ENCODE measurements at places on chromosomes 3 and 15.

DNA sequence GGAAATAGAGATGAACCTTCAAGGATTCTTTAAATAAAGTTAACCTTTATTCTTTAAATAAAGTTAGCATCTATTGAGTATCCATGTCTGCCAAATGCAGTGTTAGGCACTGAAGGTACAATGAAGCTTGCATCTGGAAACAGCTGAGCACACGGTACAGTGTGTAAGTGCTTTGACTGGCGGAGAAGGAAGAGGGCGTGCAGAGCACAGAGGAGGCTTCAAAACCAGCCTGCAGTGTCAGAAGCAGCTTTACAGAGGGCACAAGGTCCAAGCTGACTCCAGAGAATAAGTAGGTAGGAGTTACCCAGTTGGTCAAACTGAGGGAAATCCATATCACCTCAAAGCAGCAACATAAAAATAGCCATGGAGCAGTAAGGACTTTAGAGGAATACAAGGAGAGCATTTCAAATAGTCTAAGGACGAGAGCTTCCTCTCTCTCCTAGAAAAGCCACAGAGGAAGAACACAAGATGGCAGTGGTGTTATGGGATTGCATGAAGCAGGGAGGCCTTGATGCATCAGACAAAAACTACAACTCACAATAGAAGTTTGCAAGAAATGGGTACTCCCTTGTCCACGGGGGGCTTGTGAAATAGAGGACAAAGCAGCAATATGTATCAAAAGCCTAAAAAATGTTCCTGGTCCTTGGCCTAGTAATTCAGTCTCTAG, 60.3 kb upstream of the PPP2R3A start:
- DNase-seq = no peak

- no peak for DNase-seq
These were observed 383.4 kb downstream of the PTPRG start for GRCh38 chr3:61944726-61945125.

- DNase-seq = no peak
These were observed 60.6 kb downstream of the CYP11A1 start for GRCh38 chr15:74306781-74307217.

DNA sequence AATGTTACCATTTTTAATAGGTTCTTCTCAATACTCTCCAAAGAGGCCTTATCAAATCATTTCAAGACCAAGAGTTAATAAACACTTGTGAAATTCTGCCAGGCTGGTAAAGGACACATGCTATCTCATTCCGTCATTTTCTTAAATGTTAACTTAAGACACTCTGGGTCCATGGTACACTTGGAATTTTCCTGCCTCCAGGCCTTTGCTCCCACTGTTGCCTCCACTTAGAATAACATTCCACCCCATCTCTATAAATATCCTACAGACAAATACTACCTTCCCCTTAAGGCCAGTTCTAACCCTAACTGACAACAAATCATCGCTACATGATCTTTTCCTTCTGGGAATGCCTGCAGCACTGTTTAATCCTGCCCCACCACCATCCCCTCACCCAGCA, 24.1 kb downstream of the MAGI1 start:
- DNase-seq = no peak

DNA sequence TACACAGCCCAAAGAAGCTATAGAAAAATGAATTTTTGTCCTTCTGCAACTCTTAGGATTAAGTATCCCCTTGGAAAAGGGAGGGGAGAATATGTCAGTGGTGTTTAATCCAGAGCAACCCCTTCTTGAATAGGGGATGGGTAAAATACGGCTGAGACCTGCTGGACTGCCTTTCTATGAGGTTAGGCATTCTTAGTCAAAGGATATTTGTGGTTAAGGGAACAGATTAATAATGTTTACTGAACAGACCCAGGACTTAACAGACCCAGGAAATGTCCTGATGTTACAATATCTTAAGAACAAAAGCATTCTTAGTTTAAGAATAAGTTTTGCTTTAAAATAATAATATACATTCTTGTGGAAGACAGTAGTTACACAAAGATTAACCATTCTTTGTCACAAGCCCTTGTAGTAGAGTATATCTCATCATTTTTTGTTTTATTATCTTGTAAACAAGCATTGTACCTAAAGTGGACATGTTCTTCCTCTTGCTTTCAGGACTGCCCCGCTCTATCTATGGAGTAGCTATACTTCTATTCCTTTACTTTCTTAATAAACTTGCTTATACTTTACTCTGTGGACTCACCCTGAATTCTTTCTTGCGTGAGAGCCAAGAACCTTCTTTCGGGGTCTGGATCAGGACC, 43.8 kb upstream of the B3GALNT1 start:
- no peak for DNase-seq

- DNase-seq = no peak
These were observed 149.4 kb upstream of the SLC6A11 start for GRCh38 chr3:10666621-10667020.

GRCh38 chr15:77853008-77853328, 220.3 kb upstream of the LINGO1 start:
- DNase-seq = no peak

Measured in kidney glomerular epithelial cell (primary cell).